ENCODE measurements at places on chromosomes 12 and 14.
A peak's percentile ranks its signal among the peaks of the same experiment; 100 is the strongest.

DNA sequence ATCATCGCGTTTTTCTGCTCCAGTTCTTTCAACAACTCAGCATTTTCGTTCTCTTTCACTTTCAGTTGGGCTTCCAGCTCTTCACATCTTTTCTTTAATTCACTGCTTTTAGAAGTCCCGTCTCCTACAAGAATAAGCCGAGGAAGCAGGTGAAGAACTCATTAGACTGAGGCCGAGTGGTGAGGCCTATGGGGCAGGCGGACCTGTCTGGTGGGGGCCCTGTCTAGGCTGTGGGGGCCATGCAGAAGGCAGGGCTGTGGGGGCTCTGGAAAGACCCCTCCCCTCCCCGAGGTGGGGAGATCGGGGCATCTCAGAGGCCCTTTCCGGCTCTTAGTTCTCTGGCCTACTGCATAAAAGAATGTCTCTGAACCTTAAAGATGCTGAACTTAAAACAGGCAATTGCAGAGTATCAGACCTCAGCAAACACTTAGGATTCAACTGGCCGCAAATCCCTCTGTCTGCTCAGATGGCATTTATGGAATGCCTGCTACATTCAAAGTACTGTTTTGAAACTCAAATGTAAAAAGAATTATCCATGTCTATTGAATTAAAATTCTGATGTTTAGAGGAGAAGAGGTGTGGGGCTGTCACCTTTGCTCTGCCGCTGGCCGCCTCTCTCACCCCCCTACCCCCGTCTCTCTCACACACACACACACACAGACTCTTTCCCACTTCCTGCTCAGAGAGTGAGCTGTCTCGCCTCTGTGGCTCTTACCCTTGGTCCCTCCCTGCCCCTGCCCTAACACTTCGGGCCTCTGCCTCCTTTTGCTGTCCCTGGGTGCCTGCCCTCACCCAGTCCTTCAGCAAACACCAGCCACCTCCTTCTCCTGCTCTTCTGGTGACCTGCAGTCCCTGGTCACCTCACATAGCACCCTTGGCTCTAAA is 34.7 kb downstream of the CCDC92 start:
- DNase-seq = no peak

GRCh38 chr14:75258079-75258802 is 20.4 kb upstream of the FOS start:
- DNase-seq = no peak

GRCh38 chr14:61456720-61457119 is 135.3 kb downstream of the PRKCH start:
- peak; percentile 86 for DNase-seq

- DNase-seq = no peak
These were observed 2.5 kb downstream of the PTPN6 start for GRCh38 chr12:6953442-6954315.

DNA sequence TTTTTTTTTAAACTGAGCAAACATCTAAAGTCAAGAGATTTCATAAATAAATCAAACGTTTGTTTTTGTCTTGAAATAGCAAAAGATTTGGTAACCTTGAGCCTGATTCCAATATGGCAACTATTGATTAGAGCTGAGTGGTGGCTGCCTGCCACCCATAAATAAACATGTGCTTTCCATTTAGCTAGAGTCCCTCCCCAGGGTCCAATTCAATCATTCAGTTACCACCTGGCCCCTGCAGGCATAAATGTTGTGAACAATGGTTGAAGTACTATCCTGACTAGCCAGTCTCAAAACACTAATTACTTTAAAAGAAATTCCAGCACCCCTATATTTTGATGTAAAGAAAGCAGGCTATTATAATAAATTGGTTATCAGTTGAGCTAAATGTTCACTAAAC is 129.7 kb upstream of the GRIP1 start:
- peak; percentile 71 for DNase-seq

- DNase-seq = no peak
These were observed 754 bp downstream of the ATG14 start for GRCh38 chr14:55410876-55411275.

GRCh38 chr14:36938678-36939077 is 233.7 kb downstream of the SLC25A21 start:
- no peak for DNase-seq

- no peak for DNase-seq
These were observed 13.4 kb downstream of the TNFAIP2 start for GRCh38 chr14:103136388-103137271.

DNA sequence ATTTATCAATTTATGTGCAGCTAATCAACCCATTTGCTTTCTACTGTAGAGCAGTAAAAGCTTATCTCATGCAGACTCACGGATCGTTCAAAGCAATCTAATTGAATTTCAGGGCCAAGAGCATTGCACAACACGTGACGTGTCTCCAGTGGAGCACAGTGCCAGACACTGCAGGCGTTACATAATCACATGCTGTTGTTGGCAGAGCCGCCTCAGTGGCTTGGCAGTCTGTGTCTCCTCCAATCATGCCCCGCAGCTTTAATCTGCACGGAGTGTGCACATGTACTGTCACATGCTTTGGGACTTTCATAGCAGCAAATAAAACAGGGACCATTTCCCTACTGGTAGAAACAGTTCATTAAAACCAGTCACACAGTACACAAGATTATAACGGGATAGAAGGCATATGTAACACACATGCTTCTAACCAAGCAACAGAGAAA is 309.3 kb downstream of the ITPR2 start:
- DNase-seq = peak; percentile 69

GRCh38 chr14:35261774-35262173 is 30.4 kb upstream of the PSMA6 start:
- no peak for DNase-seq

GRCh38 chr12:98406378-98406777 is 109.0 kb upstream of the TMPO start:
- no peak for DNase-seq

GRCh38 chr14:80770114-80770908 is 171.2 kb downstream of the CEP128 start:
- no peak for DNase-seq

GRCh38 chr12:117098361-117099217 is 627 bp downstream of the TESC start:
- DNase-seq = no peak

GRCh38 chr14:22432348-22432976 is 156.6 kb downstream of the DAD1 start:
- DNase-seq = peak; percentile 100

DNA sequence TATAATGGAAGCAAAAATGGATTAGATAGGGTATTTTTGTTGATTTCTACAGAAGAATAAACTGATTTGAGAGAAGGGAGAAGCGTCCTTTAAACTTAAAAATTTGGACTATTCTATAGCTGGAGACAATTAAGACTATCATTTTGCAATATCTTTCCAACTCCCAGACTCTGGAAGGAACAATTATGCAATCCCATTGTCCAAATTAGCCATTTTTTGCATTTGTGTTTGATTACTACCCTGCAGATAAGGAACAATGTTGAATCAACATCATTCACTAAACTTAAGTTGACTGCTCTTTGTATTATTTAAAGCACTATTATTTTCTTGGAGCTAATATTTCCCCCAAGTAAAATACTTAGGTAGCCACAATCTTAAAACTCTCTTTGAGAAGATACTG is 34.8 kb upstream of the SELPLG start:
- no peak for DNase-seq

GRCh38 chr12:10364815-10365622 is 24.8 kb downstream of the KLRK1 start:
- DNase-seq = no peak

DNA sequence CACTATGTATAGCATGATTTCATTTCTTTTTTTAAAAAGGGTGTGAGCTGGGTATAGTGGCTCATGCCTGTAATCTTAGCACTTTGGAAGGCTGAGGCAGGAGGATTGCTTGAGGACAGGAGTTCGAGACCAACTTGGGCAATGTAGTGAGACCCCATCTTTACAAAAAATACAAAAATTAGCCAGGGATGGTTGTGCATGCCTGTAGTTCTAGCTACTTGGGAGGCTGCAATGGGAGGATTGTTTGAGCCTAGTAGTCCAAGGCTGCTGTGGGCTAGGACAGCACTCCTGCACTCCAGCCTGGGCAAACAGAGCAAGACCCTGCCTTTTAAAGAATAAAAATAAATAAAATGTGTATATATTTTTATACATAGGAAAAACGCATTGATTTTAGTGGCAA is 43.0 kb downstream of the DIP2B start:
- DNase-seq = no peak
